Stimulated activated CD8-positive, alpha-beta memory T cell treated with anti-CD3 and anti-CD28 coated beads, Interleukin-7, amount 100 ng/mL, for 1 hour (primary cell): ENCODE measurements at places on chromosomes 12 and 14.

DNA sequence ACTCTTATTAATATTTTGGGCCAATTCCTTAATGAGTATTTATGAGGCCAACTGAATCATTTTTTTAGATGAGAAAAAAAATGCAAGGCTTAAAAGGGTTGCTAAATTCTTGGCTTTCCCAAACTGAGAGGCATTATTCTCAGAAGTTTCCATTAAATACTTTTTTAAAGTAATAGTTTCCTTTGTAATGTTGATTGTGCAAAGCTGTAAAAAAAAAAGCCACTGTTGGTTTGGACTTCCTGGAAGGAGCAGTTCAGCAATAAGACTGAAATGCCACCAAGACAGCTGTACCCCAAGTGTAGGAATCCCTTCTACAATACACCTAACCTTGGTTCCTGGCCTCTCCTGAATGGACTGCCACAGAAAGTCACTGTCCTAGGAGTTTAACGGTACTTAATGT is 231.3 kb downstream of the MON2 start:
- DNase-seq = no peak

GRCh38 chr12:58575256-58575655 is 345.0 kb downstream of the LRIG3 start:
- no peak for DNase-seq

- no peak for DNase-seq
Observed at GRCh38 chr12:96194576-96194889, 358 bp downstream of the ELK3 start.

DNA sequence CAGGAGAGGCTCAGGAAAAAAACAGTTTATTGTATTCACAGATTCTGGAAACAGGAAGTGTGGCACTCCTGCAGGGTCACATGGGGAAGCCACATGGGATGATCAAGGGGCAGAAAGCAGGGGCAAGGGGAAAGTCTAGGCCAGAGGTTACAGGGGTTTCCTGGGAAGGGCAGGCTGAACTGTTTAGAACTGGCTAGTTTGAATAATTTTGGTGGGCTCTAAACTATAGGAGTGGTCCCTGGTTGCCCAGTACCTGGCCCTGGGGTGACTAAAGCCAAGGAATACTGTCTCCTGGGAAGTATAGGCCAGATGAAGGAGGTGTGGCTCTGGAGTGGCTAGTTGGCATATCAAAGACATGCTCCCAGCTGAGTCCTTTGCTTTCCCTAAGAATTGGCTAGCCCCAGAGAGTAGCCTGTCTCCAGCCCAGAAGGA is 169.2 kb downstream of the SLC41A2 start:
- no peak for DNase-seq
